IPS-NIHi11 (cell line): ENCODE measurements at places on chromosomes 3 and 15.

GRCh38 chr3:113232342-113232741 is 21.0 kb downstream of the BOC start:
- no peak for DNase-seq

GRCh38 chr3:53511246-53511645 is 16.8 kb downstream of the CACNA1D start:
- no peak for DNase-seq

DNA sequence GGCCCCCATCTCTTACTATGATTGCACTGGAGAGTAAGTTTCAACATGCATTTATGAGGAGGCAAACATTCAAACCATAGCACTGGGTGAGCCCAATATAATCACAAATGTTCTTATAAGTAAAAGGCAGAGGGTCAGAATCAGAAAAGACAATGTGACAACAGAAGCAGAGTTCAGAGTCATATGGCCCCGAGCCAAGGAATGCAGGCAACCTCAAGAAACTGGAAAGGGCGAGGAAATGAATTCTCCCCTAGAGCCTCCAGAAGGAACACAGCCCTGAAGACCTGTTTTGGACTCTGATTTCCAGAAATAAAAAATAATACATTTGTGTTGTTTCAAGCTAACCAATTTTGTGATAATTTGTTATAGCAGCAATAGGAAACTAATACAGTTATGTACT is 81.3 kb upstream of the ABI3BP start:
- no peak for DNase-seq

GRCh38 chr15:92091155-92091734 is 237.7 kb downstream of the SLCO3A1 start:
- DNase-seq, result peak; percentile 78

DNA sequence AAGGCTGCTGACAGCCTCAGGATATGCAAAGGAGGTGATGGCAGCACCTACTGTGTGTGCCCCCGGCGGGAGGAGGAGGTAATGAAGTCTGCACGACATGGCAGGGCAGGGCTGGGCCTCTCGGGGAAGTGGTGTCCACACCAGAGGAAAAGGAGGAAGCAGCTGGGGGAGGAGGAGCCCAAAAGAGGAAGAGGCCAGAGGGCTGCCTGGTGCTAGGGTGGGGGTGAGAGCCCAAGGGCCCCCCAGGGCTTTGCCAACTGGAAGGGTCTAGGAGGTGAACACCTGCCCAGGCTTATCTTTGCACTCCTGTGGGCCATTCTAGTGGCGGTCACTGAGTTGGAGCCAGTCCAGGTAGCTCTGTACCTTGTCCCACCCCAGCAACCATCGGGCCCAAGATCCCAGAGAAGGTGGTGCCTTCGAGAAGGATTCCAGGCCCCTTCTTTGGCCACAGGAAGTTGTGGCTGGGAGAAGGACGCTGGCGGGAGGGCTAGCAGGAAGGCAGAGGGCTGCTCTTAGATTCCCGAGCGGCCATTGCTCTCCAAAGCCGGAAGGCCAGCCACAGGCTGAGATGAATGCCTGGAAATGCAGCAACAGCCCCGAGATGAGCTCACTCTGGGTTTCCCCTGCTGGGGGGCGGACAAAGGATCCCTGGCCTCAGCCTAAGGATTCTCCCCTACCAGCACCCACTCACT is 7.0 kb downstream of the GNAI2 start:
- DNase-seq, result no peak

GRCh38 chr15:71115567-71116351 is 488 bp downstream of the THSD4 start:
- peak; percentile 83 for DNase-seq

DNA sequence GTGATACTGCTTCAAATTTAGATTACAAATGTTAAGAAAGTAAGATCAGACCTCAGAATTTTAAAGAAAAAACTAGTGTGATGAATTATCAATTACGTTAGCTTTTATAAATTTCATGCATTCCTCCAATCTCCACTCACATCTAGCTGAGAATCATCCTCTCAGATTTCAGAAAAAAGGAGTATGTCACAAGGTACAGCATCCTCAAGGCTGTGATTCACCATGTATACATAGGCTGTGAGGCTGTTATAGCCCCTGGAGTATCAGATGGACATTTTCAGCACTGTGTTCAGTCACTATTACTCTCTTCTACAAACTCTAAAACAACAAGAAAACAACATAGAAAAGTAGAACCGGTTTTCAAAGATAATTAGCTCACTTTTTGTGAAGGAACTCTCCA is 214.4 kb downstream of the PCCB start:
- DNase-seq, result no peak

DNA sequence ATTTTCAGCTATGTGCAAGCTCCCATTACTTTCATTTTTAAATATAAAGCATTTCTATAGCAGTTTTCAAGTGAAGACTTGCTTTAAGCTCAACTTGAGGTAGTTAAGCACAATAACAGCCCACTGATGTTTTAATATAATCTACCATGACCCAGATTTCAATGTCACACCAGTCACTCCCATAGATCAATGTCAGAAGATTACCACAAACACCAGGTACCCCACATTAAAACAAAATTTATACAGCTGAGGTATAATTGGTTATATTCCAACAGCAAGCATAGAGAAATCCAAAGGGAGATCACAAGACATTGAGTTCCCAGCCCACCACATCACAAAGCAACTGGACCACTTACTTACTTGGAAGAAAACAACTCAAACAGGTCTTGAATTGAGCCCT is 22.8 kb downstream of the GTPBP8 start:
- no peak for DNase-seq

GRCh38 chr3:50190936-50191660 is at the start of gene GNAT1:
TSS of gene GNAT1 (plus strand) at chr3:50191610. CDS start at chr3:50191726, 116 bp downstream.
- no peak for DNase-seq

DNA sequence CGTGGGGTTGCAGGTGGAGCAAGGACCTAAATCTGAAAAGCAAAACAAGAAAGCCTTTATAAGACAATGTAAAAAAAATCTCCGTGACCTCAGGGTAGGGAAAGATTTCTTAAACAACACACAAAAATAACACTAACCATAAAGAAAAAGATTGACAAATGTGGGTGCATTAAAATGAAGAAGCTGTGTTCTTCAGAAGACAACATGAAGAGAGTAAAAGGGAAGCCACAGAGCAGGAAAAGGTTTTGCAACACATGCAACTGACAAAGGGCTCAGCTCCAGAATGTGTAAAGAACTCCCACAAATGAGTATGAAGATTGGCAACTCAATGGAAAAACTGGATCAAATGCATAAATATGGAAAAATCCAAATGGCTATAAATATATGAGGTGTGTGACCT is 74.2 kb downstream of the MAGEF1 start:
- no peak for DNase-seq

DNA sequence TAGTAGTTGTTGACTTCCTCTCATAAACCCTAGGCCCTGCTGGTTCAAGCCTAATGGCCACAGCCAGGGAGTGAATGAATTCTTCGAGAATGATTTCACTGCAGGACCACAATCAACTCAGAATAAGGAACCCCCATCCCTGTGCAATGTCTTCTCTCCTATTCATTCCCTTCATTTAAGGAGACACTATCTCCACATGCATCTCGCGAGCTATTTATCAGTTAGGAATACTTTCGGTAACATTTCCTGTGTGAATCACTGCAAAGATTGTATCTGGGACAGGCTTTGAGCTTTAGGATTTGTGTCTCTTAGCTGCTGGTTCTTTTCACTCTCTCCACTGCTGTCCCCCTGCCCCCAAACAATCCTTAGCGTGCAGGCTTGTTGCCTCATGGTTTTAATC is 94.4 kb downstream of the MYLK start:
- no peak for DNase-seq

- DNase-seq, result peak; percentile 64
Measured at GRCh38 chr15:74213858-74214284, 11.3 kb upstream of the STRA6 start.
